Breast epithelium (tissue), 4 donors: ENCODE measurements at places on chromosomes 16 and 17.

DNA sequence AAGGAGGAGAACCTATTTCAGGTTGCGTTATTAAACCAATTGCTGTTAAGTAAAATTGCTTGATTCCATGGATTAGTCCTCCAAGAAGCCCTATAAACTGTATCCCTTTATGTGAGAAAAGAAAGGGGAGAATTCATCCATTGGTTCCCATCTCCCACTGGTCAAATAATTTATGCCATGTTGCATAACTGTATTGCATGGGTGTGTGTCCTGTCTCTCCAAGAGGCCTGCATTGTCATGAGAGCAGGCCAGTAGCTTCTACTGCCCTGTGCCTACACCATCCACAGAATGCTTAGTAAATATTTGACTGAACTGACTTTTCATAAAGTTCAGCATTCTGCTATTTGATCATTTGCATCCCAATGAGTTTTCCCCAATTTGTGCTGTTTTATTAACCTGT is 11.7 kb upstream of the TOB1 start:
- no peak for DNase-seq

GRCh38 chr17:37123386-37123785 is 174.6 kb downstream of the AATF start:
- DNase-seq: no peak

DNA sequence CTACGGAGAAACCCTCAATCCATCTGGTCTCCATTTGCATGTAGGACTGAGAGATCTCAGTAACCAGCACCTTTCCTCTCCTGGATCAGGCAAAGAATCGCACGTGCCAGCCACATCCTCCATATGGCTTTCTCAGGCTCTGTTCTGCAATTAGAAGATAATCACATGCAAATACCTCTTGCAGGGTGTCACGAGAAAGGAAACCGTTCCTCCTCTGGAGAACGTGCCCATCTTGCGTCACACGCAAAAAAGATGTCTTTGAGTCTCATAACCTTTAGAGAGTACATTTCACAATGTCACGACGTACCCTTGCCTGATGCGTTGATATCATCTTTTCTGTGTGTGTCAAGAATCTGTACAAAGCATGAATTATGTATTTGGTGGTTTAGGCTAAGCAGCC is 36.2 kb upstream of the DNAH17 start:
- DNase-seq: no peak

DNA sequence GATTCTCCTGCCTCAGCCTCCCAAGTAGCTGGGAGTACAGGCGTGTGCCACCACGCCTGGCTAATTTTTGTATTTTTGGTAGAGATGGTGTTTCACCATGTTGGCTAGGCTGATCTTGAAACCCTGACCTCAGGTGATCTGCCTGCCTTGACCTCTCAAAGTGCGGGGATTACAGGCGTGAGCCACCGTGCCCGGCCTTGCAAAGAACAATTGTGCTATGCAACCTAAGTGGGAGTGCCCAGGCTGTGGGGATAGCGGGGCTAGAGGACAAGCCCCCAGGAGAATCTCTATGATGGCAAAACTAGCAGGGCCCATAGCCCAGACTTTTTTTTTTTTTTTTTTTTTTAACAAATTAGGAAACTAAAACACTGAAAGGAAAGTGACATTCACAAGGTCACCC is 2.0 kb upstream of the GPR179 start:
- DNase-seq: no peak

DNA sequence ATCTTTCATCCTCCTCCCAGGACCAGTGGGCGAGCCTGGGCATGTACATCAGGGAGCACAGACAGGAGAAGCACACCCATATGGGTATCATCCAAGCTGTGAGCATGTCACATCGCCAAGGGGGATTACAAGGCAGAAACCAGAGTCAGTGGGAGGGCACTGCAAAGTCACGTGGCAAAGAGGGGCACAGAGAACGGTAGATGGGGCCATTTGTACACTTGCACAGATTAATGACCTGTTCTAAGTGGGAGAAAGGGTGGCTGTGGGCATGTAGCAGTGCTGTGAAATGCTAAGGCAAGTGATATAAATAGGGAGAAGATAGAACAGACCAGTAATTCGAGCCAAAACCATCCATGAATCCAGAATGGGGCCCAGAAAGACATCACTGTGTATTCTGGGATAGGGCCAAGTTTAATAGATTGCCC is 265.0 kb downstream of the CPPED1 start:
- DNase-seq: no peak

DNA sequence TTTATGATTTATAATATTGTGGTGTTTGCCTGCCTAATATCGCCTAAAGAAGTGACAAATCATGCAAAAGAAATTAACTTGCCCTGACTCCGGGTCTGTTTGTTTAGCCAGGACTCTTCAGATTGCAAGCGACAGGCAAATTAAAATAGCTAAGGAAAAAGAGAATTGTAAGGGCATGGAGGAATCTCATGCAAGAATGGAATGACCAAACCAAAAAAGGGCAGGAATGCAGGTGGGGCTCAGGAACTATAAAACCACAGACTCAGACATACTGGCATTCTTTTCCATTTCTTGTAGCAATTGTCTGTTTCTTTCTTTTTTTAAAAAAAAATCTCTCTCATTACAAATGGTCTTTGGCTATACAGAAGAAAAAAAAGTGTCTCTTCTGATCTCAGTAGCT is 188.1 kb upstream of the XYLT1 start:
- peak; percentile 25 for DNase-seq

DNA sequence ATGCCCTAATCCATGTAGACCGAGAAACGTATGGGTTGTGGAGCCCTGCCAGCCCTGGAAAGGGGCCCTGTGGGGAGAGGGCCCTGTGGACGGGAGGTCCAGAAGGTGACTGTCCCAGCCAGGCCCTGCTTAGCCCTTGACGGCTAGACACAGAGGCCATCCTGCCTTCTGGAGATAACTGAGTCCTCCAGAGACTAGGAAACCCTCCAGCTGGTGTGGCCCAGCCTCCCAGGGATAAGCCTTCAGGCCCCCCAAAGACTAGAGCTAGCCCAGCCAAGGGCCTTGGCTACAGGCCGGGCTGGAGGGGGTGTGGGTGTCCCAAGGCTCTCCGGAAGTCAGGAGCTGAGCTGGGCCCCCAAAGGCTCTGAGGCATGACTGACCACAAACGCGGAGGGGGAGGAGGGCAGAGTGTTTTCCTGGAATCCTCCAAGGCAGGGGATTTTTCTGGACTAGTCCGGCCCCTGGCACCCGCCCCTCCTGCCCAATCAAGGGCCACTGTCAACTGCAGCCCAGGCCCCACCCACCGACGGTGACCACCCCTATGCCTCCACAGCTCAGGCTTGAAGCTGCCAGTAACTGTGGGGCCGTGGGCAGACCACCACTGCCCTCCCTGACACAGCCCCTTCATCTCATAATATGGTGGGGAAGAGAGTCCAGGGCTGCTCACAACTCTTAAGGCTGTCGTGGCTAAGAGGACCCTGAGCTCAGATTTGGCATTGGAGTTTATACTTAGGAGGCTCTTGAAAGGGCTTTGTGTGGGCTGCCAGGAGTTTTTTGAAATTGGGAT is 885 bp upstream of the VASN start:
- DNase-seq: peak; percentile 63

DNA sequence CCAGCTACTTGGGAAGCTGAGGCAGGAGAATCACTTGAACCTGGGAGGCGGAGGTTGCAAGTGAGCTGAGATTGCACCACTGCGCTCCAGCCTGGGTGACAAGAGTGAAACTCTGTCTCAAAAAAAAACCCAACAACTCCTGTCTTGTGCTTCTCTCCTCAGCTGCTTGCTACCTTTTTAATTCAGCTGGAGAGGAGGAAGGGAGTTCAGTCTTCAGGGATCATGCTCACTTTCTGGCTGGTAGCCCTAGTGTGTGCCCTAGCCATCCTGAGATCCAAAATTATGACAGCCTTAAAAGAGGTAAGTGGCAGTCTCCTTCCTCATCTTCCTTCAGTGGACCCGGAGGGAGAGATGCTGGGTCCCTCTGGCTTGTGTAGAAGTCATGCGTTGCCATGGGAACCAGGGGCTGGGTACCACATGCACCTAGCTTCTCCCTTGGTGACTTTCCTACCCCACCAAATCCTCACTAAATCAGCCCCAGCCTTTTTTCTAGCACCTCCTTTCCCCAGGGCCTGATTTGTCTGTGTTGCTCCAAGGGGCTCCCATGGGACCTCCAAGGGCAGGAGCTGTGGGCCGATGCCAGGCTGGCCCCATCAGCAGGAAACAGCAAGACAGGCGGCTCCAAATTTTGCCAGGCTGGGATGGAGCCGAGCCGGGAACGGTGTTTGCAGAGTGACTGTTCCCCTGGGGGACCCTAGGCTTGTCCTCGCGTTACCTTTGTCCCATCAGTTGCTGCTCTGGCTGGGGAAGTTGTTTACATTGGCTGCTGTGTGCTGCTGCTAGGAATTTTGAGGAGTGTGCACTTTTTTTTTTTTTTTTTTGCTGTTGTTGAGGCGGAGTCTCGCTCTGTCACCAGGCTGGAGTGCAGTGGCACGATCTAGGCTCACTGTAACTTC is 65.2 kb downstream of the ABCC1 start:
- peak; percentile 39 for DNase-seq

GRCh38 chr17:17508646-17509591 is 12.7 kb upstream of the RASD1 start:
- no peak for DNase-seq

- no peak for DNase-seq
Observed at GRCh38 chr16:78805556-78805955, 706.1 kb downstream of the WWOX start.

GRCh38 chr17:39632153-39632941 is 4.6 kb upstream of the STARD3 start:
- DNase-seq: peak; percentile 79

GRCh38 chr16:53745086-53745485 is 41.1 kb downstream of the FTO start:
- no peak for DNase-seq

GRCh38 chr16:5639531-5639930 is 541.9 kb upstream of the EEF2KMT start:
- DNase-seq: no peak

- peak; percentile 36 for DNase-seq
Observed at GRCh38 chr16:71526111-71526631, at the start of gene CHST4. TSS of gene CHST4 (plus strand) at chr16:71526426. CDS start at chr16:71536678, 10,252 bp downstream.

DNA sequence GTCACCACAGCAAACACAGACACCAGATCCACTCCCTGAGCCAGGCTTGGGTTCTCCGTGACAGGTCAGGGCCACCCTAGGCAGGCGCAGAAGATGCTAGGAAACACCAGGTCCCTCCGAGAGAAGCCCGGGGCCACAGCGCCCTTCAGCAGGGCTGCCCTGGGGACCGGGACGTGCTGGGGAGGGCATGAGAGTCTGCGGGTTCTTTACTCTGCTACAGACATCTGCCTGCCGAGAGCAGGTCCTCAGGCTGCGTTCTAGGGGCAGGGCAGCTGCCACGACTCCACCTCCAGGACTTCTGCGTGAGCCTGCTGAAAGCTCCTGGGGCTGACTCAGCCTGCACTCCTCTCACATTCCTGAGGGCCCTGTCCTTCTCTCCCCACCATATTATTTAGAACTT is 11.4 kb downstream of the MYLK3 start:
- DNase-seq: no peak

GRCh38 chr16:86556576-86556975 is 1.5 kb upstream of the MTHFSD start:
- no peak for DNase-seq

DNA sequence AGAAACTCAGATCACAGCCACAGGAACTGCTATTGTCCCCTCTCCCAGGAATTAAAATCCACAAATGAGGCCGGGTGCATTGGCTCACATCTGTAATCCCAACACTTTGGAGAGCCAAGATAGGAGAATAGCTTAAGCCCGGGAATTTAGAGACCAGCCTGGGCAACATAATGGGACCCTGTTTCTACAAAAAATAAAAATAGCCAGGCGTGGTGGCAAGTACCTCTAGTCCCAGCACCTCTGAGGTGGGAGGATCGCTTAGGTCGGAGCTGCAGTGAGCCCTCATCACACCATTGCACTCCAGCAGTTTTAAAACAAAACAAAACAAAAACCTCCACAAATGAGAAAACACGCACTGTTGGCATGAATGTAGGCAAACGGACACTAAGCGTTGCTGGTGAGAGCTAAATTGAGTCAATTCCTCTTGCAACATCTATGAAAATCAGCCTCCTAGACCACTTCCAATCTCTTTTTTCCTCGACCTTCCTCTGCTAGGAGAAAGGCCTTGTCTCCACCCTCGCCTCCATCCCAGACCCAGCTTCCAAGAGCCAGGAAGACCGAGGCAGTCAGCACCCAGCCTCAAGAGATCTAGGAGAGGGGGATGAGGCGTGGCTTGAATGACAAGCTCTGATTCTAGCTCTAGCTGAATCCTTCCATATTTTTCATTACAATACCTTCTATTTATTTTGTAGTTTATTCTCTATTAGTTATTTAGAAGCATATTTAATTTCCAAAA is 14.8 kb downstream of the TLE7 start:
- DNase-seq: no peak

- DNase-seq: no peak
Observed at GRCh38 chr17:8681170-8681949, 50.8 kb upstream of the MYH10 start.

DNA sequence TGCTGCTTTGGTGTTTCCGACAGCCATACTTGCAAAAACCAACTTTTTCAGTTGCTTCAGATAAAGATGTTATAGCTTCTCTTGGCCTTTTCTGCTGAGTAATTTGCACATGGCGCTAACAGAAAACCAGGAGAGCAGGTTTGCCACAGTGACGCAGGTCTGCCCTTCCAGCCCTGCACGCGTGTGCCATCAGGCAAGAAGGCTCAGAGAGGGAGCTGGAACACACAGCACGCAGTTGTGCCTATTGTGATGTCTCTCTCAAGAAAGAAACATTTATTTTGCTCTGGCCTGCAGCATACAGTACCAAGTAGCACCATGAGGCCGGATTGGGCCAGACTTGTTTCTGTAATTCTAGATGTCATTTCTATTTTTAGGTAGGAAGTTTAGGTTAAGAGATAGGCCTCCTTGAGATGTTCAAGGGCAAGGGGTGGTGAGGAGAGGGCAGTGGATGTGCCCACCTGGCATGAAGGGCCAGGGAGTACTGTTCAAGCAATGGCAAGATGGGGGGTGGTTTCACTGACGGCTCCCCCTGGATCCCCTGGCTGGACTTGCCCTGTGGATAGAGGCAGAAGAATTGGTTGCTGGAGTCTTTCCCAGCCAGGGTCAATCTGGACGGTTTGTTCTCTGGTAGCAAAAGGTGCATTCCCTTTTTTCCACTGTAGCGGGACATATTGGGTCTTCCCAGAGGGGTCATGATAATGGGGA is 1.9 kb downstream of the CBX2 start:
- DNase-seq: no peak
